Activated T-cell treated with anti-CD3 and anti-CD28 coated beads for 4 hours (primary cell): ENCODE measurements at places on chromosomes 7 and 10.

GRCh38 chr7:147151661-147152060 lies 1035.1 kb downstream of the CNTNAP2 start:
- DNase-seq: no peak

- no peak for DNase-seq
Observed at GRCh38 chr10:123882177-123882576, 9.4 kb downstream of the CPXM2 start.

- no peak for DNase-seq
Observed at GRCh38 chr7:111537134-111537533, 25.2 kb downstream of the IMMP2L start.

GRCh38 chr10:121570315-121570714 lies 27.9 kb downstream of the FGFR2 start:
- DNase-seq: no peak

- DNase-seq: no peak
Observed at GRCh38 chr10:56823849-56824248, 462.8 kb upstream of the ZWINT start.

DNA sequence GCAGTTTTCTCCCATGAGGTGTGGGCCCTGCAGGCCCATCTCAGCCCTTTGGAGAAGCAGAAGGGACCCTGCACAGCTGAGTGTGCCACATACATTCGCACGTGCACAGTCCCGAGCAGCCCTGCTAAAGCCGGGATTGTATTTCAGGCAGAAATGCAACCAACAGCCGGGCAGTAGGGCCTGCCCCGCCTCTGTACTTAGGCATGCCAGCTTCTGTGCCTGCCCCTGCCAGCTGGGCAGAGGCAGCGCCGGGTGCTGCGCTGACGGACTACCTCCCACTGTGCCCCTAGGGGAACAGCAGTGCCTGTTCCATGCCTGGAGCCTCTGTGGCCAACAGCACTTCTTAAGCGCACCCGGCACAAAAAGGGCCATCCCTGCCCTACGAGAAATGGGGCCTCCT lies 170.3 kb downstream of the NEURL1 start:
- DNase-seq: no peak

DNA sequence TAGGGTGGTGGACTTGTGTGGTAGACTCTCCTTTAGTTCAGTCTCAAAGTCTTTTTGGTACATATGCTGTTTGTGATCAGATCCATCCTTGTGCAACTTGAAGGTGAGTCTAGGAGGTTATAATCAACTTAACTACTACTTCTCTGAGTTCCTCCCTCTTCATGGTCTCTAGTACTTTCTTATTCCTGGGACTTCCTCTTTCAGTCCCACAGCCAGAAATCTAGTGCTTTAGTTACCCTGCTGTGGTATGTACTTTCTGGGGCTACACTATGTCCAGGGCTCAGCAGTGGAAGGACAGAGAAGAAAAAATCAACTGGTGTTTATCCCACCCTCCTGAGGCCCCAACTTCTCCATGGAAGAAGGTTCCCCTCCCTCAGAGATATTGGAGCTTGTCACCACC lies 19.4 kb upstream of the ATAD1 start:
- DNase-seq: no peak

GRCh38 chr7:158771-159170 lies 33.6 kb upstream of the FAM20C start:
- DNase-seq: no peak

DNA sequence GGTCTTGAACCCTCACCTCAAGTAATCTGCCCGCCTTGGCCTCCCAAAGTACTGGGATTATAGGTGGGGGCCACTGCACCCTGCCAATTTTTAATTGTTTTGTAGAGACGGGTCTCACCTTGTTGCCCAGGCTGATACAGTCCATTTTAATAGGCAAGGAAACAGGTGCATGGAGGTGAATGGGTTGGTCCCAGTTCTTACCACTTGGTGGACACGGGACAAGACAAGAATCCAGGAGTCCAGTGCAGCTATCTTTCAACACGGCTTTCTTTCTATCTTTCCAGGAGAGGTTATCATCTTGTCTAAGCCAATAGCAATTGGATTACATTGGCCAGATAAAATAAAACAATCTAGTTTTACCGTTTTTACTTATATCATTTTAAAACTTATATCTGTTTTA lies 23.8 kb downstream of the TCF7L2 start:
- DNase-seq: no peak

DNA sequence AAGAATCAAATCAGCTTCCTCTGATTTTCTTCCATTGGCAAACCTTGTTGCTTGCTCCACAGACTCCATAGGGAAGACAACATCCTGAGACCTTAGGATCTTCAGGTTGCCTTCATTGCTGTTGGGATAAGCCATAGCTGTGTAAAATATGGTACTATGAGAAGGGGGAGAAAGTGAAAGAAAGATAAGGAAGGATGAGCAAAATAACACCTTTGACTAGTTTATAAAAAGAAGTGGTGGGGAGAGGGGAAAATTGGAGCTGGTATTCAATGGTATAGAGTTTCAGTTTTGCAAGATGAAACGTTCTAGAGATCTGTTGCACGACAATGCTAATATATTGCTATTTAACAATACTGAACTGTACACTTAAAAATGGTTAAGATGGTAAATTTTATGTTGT lies 180.4 kb upstream of the PHYHIPL start:
- no peak for DNase-seq

- DNase-seq: no peak
Observed at GRCh38 chr10:30285970-30286369, 63.1 kb downstream of the MTPAP start.

DNA sequence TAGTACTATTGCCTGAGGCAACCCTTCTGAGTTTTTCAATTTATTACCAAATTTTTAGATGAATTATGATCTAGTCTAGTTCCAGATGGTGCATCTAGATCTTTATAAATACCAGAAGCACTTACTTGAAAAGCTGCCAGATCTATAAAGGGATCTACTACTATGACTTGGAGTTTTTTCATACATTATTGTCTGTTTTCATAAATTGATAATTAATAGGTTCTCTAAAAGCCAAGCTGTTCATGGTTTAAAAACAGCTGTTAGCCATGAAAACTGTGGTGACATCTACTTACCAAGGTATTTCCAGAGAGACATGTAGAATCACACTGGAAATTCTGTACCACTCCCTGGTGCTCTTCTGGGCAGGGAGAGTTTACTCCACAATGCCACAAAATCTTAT lies 786.5 kb upstream of the C7orf33 start:
- no peak for DNase-seq

DNA sequence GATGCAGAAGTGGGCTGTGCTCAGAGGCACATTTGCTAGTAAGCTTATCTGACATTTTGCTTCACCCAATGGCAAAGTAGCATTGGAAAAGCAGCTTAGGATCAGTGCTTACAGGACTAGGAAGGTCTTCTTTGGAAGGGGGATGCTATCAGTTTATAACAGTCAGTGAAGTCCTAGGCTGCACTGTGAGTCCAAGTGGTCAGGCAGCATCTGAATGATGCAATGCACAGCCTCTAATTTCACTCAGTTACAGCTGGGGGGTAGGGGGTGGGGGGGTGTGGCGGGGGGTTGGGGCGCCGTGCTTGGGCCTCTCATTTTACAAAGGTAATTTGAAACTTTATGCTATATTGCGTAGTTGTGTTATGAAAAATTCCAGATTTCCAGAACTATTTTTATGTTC lies 652.3 kb upstream of the MGMT start:
- no peak for DNase-seq

DNA sequence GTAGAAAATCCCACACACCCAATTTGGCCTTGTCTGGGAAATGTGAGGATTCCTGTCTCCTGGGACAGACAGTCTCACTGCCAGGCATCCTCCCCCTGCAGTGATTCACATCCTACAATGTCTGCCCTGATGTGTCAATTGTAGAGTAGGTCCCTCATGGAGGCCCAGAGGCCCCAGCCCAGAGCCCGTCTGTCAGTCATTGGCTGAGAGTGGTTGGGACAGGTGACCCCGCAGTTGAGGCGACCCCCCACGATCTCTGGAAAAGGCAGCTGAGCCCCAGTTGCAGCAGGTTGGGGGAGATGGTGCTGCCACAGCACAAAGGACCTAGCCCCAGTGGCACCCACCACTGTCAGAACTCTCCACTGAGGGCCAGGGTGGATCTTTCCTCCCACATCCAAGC lies 84.3 kb upstream of the INSIG1 start:
- DNase-seq: no peak

GRCh38 chr10:9198611-9199010 lies 1144.1 kb downstream of the GATA3 start:
- no peak for DNase-seq

- no peak for DNase-seq
Observed at GRCh38 chr10:10977978-10978377, 39.7 kb upstream of the CELF2 start.

- DNase-seq: no peak
Observed at GRCh38 chr10:21031232-21031795, 134.2 kb upstream of the NEBL start.

DNA sequence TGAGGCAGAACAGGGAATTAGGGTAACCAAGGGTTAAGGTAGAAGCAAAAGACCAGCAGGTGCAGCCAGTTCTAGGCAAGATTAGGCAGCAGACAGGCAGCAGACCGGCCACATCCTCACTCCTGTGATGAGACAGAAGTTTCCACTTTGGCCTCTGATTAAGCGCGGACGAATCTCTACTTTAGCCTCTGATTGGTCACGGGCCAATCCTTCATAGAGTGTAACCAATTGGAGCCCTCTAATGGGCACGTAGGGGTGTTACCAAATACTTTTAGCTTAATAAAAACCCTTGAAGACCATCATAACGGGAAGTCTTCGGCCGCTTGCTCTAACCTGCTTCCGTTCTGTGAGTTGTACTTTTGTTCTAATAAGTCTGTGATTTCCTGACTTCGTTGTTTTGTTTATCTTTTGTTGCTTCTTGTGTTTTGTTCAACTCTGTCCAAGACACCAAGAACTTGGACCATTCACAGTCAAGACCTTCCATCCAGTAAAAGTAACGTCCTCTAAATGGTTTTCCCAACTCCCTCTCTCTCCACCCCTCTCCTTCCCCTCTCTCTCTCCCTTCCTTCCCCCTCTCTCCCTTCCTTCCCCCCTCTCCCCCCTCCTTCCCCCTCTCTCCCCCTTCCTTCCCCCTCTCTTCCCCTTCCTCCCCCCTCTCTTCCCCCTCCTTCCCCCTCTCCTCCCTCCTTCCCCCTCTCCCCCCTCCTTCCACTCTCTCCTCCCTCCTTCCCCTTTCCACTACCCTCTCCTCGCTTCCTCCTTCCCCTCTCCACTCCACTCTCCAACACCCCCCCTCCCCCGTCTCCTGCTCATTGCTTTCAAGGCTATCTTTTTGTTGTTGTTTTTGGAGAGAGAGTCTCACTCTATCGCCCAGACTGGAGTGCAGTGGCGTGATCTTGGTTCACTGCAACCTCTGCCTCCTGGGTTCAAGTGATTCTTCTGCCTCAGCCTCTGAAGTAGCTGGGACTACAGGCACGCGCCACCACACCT lies 13.2 kb upstream of the MALSU1 start:
- no peak for DNase-seq

GRCh38 chr10:21995557-21995956 lies 8.0 kb downstream of the DNAJC1 start:
- DNase-seq: no peak

GRCh38 chr10:69057261-69057950 lies 30.5 kb upstream of the SRGN start:
- no peak for DNase-seq

DNA sequence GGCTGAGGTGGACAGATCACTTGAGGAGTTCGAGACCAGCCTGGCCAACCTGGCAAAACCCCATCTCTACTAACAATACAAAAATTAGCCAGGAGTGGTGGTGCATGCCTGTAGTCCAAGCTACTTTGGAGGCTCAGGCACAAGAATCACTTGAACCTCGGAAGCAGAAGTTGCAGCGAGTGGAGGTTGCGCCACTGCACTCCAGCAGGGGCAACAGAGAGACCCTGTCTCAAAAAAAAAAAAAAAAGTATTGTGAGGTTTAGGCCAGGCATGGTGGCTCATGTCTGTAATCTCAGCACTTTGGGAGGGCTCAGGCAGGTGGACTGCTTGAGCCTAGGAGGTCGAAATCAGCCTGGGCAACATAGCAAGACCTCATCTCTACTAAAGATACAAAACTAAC lies 16.0 kb downstream of the TET1 start:
- no peak for DNase-seq

DNA sequence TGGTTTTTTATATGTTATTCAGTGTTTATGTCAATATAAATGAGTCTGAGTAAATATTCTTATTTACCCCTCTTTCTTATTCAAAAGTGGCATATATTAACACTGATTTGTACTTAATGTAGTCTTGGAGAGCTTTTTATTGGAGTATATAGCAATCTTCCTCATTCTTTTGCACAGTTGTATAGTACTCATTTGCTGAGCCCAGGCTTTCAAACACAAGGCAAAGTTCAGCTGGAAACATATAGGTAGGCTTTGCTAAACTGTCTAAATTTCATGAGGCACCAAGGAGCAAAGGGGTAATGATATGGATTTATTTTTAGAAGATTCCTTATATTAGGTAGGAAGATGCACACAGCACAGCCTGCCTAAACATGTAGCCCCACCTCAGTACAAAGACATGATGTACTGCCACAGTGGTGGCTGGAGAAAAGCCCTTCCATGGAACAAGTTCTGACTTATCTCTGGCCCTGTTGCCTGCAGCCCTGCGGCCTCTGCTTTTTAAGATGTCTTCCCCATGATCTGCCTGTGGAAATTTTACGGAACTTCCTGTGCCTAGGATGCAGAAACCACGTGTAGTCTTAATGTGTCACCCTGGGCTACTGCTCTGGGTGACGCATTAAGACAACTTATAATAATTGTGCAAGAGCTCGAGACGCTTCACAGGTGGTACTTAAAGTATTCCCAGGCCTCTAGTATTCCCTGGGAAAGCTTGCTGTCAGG lies 9.6 kb upstream of the PDCD4 start:
- DNase-seq: no peak

GRCh38 chr7:106367018-106367420 lies 82.2 kb upstream of the NAMPT start:
- DNase-seq: no peak

DNA sequence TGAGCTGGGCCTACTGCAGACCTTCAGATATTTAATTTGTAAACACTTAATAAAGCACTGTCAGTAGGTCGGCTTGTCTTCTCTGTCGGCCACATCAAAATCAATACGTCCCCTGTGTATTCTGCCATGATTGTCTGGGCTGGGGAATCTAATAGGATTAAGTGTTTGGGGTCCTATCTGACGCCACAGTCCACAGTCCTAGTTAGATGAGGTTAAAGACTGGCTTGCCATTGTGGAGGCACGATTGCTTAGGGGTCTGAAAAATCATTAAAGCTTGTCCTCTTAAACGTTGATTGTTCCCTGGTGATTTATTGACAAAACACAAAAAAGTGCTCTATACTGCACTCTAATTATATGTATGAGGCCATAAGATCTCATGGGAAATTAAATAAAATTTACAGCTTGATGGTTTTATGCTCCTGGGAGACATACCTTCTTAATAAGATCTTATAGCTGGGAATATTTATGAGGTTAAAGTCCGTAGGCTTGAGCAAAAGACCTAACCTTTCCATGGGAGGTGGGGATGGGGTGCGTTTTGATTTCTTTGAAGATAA lies 650.3 kb upstream of the GALNT17 start:
- DNase-seq: no peak

DNA sequence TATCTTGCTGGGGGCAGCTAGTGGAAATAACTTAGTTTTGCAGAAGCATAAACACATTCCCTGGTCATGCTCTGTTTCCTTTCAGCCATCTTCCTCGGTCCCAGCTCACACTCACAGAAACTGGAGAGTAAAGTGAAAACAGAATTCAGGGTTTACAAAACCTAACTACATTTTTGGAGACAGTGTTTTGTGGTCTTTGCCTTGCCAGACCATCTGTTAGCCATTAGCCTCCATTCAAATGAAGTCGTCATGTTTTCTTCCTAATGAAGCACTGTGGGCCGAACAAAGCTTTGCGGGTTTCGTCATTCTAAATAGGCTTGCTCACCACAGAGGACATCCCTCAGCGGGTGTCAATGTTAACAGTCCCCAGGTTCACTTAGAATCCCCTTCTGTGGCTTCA lies 214.6 kb upstream of the TMEM72 start:
- DNase-seq: no peak
